ENCODE measurements at places on chromosomes 3 and 15.
A peak's percentile ranks its signal among the peaks of the same experiment; 100 is the strongest.

DNA sequence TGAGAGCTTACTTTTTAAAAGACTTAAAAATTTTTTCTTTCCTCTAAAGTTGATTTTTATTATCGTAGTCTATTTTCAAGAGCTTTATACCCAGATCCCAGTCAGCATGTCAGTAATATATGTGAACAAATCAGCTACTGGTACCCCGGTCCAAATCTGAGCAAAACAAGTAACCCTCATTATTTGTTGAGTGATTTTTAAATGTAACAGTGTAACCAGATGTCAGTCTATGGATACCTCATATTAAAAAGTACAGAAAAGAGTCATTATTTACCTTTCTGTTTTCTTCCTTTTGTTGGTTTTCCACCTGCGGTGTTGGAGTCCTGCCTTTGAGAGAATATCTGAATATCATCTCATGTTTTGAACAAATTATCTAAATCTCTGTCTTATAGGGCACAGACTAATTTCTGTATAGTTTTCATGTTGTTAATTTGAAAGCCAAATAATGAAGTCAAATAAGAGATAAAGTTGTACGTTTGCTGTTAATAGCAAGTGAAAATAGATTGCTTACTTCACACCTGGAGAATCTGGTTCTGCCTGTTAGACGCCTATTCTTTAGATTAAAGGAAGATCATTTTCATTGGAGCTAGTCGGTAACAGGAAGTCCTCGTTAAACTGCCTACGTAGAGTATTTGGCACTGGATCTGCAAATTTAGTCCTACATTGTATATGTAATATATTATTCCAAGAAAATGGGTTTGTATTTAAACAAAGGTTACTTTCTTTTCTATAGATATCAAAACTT, at the start of gene STX19:
Gene STX19, minus strand, starts transcription at position 505 of the 745 bp plus-strand sequence. CDS start 13,328 bp downstream, outside the sequence.
- no peak for DNase-seq

GRCh38 chr15:77921664-77922063, 155.8 kb downstream of the TBC1D2B start:
- DNase-seq, result no peak

DNA sequence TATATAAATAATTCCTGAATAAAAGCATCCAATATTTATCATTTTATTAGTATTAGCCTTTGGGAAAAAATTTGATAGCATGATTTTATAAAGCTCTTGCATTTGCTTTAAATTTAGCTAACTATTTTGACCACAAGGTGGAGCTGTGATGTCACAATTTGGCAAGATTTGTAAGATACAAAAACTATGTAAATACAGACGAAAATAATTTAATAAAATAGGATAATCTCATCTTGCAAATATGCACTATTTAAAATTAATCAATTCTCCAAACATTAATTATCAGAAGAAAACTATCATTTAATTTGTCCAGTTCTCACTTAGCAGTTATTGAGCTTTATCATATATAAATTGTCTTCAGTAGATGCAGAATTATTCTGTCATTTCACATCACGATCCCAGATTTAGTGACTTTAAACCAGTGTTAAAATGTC, 95.4 kb downstream of the PLOD2 start:
- peak; percentile 89 for DNase-seq

GRCh38 chr15:58433597-58434333, 2.0 kb downstream of the LIPC start:
- no peak for DNase-seq

DNA sequence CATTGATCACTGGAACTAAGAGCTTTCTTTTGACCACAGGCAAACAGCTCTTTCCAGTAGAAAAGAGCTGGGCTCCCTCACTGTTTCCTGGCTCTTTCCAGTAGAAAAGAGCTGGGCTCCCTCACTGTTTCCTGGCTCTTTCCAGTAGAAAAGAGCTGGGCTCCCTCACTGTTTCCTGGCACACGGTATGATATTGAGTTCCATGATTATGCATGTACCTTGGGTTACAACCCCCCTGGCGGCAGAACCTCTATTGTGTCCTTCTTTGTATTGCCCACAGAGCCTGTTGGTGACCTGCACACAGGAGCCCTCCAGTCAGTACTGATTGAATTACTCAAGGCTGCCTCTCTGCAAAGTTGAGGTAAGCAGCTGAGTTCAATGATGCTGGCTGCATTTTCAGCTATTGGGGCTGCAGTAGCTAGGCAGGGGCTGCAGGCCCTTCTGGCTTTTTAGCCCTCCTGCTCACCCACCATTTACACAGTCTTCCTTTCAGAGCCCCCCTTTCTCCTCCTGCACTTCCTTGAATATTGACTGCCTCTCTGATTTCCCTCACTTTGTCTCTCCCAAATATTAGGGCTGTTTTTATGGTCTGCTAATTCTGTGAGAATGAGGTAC, 10.2 kb downstream of the ACKR2 start:
- DNase-seq, result no peak

- no peak for DNase-seq
These were observed 115.1 kb downstream of the TAFA4 start for GRCh38 chr3:68817243-68817642.

All from choroid plexus epithelial cell (primary cell).